ENCODE measurements at places on chromosomes 12 and 14. TPM values are rescaled to one million over a fixed set of nuclear protein-coding genes. Genes with fewer than 3 reads are reported as not detected.

- peak; percentile 87 for DNase-seq
Observed at GRCh38 chr12:25958428-25959070, at the start of gene RASSF8. Gene RASSF8 (plus strand): TSS chr12:25958682. CDS start chr12:26055344, 96,662 bp downstream.

DNA sequence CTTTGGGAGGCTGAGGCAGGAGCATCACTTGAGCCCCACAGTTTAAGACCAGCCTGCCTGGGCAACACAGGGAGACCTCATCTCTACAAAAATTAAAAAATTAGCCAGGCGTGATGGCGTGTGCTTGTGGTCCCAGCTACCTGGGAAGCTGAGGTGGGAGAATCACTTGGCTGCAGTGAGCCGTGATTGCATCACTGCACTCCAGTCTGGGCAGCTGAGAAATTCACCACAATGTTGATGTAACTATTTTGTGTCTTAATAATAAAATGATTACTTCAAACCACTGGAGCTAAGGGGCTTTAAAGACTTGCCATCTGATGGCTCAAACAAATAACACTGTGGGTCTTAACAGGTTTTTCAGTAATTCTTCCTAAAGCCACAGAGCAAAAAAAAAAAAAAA lies 10.8 kb downstream of the ERH start:
- DNase-seq, result no peak

DNA sequence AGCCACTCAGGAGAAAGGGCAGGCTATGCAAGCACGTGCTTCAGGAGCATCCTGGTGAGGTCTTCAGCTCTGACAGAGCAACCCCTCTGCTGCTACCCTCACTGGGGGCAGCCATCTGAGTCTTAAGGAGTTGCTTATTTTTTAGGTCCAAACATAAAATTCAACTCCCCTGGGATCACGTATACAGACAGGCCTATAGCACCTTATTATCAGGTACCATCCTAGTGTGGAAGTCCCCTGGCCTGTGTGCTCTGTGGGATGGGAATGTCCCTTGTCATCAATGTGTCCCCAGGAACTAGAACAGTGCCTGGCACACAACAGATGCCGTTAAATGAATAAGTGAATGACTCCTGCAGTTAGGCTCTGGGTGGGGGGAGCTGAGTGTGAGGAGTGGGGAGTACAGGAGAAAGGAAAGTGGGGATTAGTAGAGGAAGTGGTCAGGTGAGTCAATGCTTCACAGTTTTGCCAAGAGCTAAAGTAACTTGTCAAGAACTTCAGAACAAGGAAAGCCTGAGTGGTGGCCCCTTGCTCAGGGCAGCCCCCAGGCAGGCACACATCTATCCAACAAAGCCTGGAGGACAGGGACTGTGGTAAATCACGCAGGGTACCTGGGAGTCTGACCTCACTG lies 33.5 kb downstream of the DAD1 start:
- no peak for DNase-seq

- no peak for DNase-seq
Observed at GRCh38 chr12:50442178-50442908, 41.7 kb downstream of the LARP4 start.

GRCh38 chr14:105228562-105228961 lies 19.8 kb upstream of the BTBD6 start:
- DNase-seq, result no peak

DNA sequence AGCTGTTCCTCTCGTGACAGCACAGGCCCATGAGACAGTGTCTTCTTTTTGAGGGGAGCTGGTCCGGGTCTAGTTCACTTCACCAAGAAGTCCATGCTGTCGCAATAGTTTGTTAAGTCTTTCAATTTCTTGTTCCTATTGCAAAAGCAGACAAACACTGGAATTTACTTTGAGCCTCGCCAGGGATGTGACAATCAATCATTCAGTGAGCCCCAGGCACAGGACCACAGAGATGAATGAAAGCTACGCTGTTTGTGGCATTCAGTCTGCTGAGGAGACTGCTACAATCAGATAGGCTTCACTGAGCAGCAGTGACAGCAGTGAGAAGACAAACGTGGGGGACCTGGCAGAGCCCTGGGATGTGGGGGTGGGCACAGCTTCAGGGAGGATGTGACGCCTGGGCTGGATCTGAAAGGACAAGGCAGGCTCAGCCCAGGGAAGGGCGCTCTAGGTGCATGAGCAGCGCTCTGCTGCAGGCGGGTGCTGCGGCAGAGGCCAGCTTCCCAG lies 35.5 kb downstream of the TCTN1 start:
- no peak for DNase-seq

DNA sequence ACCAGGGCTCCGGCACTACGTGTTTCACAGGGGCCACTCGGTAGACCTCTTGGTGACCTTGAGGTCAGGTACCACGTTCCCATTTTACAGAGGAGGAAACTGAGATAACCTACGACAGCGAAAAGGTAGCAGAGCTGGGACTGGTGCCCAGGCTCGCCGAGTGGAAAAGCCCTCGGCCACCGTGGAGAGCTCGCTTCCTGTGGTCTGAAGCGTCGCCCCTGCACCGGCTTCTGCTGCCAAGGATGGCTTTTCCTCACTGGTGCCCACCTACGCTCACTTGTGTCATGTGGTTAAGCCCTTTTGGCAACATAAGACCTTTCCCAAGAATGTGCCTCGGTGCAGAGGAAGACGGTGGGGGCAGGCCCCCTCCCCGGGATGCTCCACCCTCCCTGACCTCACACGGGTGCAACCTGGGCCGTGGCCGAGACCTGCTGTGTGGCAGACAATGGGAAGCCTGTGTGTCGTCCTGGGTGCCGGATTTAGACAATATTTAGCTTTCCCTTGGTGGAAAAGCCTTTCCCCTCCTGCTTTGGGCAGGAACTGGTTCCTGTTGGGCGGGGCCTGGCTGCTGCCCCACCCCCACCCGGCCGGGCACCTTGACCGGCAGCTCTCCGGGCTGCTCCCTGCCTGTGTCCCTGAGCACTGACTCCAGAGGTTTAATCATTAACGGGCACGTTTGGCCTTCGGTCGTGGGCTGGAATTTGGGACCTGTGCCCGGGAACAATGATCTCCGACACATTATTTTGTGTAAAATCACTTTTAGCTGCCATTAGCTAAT lies 32.4 kb upstream of the PPP1R13B start:
- peak; percentile 71 for DNase-seq

- DNase-seq, result no peak
Observed at GRCh38 chr14:80164991-80165721, 46.1 kb downstream of the DIO2 start.

Gene PDE3A
- 153 TPM for total RNA-seq

Gene SOAT2
- total RNA-seq, result not detected

Gene CELA1
- total RNA-seq, result not detected

Gene AMN1
- 9.7 TPM for total RNA-seq

Gene INHBE
- not detected for total RNA-seq

Gene RNF212B
- not detected for total RNA-seq

Data from Right ventricle myocardium superior (tissue), 1 donor.